ENCODE measurements at places on chromosomes 6 and 20.

DNA sequence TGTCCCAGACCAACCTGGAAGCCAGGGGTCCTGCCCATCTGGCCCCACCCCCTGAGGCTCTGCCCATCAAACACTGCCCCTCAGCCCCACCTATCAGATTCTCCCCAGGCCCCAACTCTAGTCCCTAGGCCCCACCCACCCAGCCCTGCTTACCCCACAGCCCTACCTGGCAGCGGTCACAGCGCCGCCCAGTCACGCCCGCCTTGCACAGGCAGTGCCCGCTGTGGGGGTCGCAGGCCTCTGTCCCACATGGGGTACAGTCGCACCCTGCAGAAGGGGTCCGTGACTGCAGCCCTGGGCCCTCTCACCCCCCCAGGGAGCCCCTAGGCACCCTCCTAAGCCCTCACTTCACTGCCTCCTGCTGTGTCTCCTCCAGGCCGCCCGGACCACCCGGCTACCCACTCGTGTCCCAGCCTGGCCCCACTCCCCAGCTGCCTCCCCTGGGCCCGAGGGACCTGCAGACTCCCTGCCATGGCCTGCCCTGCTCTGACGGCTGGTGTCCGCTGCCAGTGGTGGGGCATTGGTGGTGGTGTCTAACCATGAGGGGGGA is 19.8 kb downstream of the ADRM1 start:
- DNase-seq = no peak

GRCh38 chr6:52330470-52330869 is 31.5 kb upstream of the PAQR8 start:
- DNase-seq = no peak

- DNase-seq = no peak
Measured at GRCh38 chr6:139514819-139515218, 140.4 kb upstream of the CITED2 start.

DNA sequence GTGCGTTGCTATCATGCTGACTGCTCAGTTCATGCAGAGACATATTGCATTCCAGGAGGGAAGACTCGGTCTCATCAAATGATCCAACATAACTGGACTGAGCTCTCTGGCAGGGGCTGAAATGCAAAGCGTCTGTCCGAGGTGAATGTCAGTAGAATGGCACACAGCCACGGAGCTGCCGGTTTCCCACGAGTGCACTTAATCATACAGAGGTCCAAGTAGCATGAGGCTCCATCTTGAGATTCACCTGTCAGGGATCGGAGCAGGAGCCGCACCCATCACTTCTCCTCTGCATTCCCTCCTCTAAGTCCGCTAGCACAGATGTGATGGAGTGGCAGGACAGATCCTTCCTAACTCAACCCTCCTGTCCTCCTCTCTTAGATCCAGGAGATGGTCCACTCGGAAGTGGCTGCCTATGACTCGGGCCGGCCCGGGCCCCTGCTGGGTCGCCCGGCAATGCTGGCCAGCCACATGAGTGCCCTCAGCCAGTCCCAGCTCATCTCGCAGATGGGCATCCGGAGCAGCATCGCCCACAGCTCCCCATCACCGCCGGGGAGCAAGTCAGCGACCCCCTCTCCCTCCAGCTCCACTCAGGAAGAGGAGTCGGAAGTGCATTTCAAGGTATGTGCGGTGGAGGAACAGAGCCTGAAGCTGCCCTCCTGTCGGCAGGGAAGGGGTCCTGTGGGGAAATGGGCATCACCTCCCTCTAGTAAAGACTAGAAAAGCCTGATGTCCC is 135.9 kb downstream of the JPH2 start:
- peak; percentile 19 for DNase-seq

GRCh38 chr6:55729665-55730064 is 145.7 kb downstream of the BMP5 start:
- no peak for DNase-seq

DNA sequence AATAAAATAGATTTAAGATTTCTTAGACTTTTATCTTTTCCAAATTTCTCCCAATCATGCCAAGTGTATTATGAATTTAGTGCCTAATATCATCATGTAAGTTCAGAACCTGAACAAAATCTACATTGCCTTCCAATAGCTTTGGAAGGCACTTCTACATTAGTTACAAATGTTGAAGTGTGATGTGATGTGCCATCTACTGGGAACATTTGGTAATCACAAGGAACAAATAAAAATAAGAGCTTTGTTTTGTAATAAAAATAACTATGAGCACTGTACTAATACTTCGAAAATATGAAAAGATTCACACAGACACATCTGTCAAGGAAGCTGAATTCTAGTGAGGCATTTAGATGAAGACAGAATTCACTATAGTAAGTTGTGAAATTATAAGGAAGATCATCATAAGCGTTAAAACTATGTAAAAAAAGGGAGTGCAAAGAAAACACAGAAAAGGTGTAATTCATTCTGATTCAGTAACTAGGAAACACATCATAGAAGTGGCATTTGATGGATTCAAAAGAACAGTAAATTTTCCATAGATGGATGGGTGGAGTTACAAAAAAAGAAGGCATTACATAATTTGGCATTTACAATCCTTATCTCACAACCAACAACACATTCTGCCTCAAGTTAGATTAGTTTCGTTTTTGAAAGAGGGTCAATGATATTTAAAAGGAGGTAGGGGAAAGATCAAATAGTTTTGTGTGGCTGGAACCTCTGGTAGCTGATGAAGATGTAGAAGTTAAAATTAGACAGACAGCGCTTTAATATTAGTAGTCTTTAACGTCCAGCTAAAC is 161.0 kb downstream of the ASCC3 start:
- no peak for DNase-seq

DNA sequence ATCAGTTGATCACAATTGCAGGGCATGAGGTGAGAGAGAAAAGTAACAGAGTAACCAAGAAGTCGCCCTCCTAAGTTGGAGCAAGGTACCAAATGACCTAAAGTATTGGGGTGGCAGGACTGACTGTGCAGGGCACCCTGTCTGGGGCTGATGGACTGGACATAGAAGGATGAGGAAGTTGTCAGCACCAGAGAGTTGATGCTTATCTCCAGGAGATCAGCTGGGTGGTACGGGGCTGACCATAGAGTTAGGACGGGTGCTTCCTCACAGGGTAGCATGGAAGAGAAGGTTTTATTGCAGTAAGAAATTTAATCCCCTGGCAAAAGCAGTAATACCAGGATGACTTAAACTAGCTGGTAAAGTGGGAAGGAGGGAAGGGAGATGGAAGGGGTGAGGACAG is 66.7 kb downstream of the TMEM170B start:
- DNase-seq = no peak

- no peak for DNase-seq
Measured at GRCh38 chr6:7249946-7250643, 62.9 kb downstream of the SSR1 start.

GRCh38 chr20:6178537-6178936 is 55.7 kb upstream of the FERMT1 start:
- DNase-seq = no peak

DNA sequence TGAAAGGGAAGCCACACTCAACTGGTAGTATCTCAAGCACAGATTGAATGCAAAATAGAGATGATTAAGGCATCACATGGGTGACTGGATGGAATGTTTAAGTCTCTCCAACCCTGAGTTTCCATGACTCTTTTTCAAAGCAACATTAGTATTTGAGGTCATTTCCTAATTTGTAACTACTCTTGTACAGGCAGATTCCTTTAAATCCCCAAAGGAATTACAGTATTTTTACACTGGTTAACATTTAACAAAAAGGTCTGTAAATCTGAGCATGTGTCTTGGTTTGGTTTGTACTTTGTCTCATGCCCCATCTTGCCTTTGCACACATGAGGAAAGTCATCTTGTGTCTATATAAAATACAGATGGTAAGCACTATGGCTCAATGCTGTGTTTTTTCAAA is 15.1 kb downstream of the RMND1 start:
- DNase-seq = no peak

GRCh38 chr6:71262914-71263313 is 25.7 kb upstream of the OGFRL1 start:
- DNase-seq = no peak

GRCh38 chr20:1336699-1337367 is 7.9 kb upstream of the SDCBP2 start:
- peak; percentile 31 for DNase-seq

DNA sequence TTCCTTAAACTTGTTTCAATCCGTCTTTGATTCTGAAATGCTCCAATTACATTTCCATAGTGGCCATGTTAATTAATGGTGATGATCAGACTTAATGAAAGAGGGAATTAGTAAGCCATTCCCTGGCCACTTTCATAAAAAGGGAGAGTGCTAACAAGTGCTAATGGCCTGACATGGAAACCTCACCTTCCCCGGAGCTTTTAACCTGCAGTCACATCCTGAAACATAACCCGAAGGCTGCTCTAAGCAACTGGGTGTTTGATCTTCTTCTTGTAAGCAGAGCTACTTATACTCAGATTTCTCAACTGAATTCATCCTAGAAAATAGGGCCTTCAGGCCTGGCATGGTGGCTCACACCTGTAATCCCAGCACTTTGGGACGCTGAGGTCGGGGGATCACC is 67.1 kb upstream of the ZMYND8 start:
- no peak for DNase-seq

- DNase-seq = no peak
Measured at GRCh38 chr6:83873869-83874268, 14.4 kb downstream of the CYB5R4 start.

DNA sequence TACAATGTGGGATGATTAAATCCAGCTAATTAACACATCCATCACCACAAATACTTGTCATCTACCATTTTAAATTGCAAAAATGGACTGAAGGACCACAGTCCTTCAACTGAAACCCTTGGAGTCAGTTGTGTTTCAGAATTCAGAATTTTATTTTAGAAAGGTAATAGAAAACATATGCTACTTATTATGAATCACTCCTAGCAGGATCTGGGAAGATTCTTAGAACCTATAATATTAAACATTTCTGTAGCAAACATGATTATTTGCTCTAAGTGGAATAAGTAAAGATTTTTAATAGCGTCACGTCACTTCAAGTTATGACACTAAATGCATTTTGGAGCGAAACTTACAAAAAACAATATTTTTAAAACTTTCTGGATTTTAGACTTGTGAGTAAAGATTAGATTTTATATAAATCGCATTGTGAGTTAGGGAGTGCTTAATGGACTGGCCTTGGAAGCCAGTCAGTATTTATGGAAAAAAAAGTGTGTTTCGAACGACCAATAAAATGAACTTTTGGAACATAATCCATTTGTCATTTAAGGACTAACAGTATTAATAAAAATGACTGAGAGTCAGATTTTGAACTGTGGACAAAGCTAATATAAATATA is 71.8 kb upstream of the PHACTR2 start:
- no peak for DNase-seq

DNA sequence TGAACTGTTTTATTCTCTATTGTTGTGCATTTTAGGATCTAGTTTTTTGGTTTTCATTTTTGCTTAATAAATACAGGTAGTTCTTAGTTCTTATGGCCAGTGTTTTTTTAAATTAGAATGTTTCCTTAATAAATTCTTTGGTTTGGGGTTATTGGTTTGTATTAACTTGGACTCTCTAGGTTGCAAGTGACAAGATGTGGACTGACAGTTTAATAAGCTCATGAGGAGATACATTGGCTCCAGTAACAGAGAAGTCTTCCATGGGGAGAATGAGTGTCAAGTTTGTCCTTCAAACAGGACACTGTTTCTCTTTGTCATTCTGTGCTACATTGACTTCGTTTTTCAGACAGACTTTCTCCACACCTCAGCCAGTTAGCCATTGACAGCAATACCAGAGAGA is 39.7 kb downstream of the SNX9 start:
- no peak for DNase-seq

- DNase-seq = no peak
Measured at GRCh38 chr20:31919410-31920155, 32.3 kb downstream of the PDRG1 start.

DNA sequence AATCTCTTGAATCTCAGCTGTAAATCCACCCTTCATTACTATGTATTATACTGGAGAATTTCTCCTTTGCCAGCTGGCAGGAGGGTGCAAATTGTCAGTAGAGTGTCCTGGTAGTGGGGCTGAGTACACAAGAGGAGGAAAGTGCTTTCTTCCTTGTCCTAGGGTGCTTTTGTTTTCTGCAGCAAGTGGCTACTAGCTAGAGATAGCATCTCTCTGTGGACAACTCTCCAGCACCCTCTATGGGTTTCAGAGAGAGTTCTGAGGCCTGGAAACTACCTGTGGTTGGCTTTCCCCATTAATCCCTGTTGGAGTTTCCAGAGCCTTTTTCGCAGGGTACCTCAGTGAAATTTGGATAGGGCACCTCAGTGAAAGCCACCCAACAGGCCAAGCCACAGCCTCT is 422.5 kb upstream of the RGS17 start:
- DNase-seq = peak; percentile 66

GRCh38 chr6:168165373-168165772 is 86.4 kb upstream of the FRMD1 start:
- DNase-seq = no peak

- no peak for DNase-seq
Measured at GRCh38 chr20:23415555-23415954, 5.7 kb downstream of the NAPB start.

DNA sequence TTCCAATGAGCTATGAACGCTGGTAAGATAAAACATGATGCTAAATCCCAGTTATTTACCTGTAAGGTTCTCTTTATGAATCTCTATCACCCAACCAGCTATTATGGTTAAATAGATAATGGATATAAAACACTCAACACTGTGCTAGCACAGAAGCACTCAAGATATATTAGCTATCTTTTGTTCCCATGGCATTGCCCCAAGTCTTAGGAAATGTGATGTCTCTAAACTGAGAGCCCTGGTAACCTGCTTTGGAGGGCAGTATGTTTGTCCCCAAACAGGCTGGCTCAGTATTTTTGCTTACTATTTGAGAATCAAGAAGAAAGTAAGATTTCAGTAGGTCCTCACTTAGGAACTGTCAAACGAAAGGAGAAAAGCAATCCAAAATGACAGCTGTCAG is 90.5 kb downstream of the BTBD9 start:
- no peak for DNase-seq

DNA sequence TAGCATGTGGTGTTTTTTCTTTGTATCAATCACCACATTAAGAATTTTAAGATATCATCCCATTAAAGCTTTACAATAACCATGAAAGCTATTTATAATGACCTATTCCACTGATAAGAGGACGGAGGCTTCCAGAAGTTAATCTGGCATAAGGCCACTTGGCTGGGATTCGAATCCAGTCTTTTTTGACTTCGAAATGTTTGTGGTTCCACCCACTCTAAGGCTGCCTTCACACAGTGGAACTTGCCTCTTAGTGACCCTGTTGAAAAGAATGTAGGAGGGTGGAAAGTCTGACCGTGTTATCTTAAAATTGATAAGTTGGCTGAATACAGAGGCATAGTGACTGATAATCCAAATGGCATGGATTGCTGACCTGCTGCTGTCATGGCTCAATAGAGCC is 959.7 kb downstream of the KIF16B start:
- no peak for DNase-seq

DNA sequence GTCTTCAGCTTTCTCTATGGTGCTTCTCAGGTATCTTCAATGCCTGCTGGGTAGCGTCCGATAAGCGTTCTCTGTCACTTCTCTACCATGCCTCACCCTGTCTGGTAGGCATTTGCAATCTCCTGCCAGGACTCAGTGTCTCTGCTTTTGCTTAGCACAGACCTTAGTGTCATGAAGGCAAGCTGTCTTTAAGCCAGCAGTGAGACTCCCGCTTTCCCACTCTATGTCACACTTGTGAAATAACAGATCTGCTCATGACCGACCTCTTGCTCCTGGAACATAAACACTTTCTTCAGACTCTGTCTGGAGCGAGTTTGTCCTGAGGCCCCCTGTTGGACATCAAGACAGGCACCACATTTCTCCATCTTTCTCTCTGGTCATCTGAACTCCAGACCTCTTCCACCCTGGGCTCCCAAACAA is 17.0 kb downstream of the ADGRB3 start:
- DNase-seq = no peak
